ENCODE measurements at places on chromosomes 1 and 21.
A peak's percentile ranks its signal among the peaks of the same experiment; 100 is the strongest.

- no peak for DNase-seq
Observed at GRCh38 chr1:226575739-226576378, 27.3 kb downstream of the STUM start.

DNA sequence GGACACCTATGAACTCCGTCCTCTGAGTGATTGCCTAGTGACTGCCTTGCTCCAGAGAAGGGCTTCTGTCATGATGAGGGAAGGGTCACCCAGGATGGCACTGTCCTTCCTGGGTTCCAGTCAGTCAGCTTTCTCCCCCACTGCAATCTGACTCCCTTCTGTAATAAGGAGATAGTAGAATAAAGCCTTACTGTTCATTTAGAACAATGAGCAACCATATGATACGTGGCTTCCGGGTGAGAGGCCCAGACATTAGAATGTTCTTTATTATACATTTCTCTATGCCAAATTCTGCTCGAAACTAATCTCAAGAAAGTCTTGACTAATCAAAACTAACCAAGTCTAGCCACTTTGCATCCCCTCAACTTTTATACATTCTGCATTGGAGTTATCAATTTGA lies 8.5 kb upstream of the MTMR11 start:
- no peak for DNase-seq

- DNase-seq = no peak
Observed at GRCh38 chr21:33670076-33670978, 28.0 kb downstream of the ITSN1 start.

DNA sequence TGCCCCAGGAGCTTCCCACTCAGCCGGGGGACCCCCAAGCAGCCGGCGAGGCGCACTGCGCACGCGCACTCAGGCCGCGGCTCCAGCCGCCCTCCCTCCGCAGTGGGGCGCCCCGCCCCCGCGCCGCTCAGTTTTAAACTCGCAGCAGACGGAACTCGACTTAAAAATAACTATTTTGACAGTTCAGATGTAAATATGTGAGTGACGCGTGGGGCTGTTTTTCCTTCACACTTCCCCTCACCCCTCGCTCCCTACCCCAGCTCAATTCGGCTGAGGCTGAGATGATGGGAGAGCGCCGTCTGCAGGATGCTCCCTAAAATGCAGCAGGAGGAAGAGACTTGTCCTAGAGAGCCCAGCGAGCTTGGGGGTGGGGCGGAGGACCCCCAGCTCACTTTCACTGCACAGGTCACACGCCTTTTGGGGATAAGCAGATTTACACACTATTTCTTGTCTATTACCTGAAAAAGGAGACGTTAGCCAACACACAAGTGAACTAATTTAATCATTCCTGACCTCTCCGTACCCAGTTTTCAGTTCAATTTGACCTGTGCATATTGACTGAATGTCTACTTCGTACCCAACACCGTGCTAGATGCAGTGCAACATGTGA lies 8.9 kb upstream of the LEMD1 start:
- peak; percentile 20 for DNase-seq

DNA sequence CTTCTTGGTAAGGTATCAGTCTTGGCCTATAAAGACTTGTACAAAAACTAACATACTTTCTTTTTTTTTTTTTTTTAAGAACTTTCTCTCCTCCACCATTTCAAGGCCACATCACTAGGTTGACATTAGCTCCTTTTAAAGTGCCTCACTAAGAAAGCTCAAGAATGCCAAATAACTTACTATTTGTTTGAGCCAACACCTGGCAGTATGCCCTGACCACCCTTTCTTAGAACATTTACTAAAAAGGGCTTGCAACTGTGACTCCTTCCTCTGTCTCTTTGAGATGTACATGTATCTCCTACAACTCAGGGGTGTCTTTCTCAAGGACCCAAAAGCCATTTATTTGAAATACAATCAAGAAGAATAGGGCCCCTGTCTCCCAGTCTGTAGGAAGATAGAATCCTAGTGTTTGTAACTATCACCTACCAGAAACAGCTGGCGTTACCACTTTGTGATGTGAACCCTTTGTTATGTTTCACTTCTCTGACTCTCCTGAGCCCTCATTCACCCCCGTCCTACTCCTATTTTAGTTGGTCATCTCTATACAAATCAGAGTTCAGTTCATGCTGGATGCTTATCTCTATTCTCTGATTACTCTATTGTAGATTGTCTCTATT lies 12.2 kb upstream of the SAMD13 start:
- no peak for DNase-seq

DNA sequence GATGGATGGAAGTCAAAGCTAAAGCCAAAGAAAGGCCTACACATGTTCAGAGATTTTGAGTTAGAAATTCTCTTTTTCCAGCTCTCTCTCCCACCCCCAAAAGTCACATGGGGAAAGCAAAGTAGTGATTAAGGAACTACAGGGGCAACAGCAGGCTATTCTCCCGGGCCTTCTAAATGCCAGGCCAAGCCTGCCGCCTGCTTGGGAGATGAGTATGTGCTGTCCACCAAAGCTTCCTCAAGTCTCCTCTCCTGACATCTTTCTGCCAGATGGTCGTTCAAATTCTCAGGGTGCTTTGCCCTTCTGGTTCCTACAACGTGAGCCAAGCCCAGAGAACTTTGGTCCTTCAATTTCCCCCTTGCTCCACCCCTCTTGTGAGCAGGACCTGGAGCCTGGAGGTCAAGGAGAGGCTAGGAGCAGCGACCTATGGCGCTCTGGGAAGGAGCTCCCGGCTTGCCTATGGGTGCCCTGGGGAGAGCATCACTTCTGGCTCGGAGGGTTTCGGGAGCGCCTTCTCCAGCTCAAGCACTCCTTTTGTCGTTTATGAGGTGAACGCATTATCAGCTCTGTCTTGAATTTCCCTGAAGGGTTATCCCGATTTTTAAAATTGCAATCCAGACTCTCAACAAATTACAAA lies 4.4 kb upstream of the PRRX1 start:
- DNase-seq = no peak

GRCh38 chr1:1020415-1021009 lies 592 bp downstream of the AGRN start:
- no peak for DNase-seq

DNA sequence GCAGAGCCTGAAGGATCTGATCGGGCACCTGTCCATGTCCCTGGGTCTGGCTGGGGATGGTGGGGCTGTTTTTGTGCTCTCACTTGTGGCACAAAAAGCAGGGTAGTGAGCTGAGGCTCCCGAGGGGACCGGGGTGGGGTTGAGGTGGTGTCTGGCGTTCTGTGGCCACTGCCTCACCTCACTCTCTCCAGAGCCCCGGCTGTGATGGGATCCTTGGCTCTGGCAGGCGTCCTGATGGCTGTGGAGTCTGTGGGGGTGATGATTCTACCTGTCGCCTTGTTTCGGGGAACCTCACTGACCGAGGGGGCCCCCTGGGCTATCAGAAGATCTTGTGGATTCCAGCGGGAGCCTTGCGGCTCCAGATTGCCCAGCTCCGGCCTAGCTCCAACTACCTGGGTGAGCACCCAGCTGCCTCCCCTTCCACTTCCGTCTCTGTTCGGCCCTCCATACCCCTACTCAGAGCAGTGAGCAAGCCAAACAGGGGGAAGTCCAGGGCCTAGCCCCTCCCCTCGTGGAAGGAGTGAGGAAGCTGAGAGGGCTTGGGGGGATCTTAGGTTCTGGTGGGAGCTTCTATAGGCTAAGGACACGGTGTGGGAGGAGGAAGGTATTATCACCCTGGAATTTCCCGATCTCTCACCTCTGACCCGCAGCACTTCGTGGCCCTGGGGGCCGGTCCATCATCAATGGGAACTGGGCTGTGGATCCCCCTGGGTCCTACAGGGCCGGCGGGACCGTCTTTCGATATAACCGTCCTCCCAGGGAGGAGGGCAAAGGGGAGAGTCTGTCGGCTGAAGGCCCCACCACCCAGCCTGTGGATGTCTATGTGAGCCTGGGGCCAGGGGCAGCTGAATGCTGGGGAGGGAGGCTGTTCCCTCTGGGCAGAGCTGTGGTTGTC lies 7.0 kb downstream of the ADAMTSL4 start:
- DNase-seq = no peak

DNA sequence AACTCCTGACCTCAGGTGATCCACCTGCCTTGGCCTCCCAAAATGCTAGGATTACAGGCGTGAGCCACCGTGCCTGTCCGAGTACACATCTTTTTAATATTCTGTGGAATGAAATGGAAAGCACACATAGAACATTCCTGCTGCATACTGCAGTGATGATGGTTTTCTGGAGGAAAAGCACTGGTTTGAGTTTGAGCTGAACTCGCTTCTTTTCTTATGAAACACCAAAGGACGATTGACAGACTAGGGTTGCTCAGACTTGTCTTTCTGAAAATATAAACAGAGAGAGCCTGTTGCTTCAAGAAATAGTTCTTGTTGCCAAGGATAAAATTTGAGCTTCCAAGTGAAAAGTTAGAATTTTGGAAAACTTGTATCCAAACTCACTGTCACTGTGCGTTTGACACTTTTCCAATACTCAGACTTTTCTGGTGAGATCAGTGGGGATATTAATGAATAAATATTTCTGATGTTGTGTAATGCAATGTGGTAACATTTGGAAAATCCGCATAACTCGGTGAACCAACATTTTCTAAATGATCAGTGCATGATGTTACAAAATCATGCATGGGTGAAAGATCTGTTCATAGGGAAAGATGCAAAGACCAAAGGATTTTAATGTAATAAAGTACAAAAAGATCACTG lies 15.0 kb upstream of the ERMAP start:
- DNase-seq = no peak

- no peak for DNase-seq
Observed at GRCh38 chr1:212291505-212292134, 6.4 kb downstream of the PPP2R5A start.

DNA sequence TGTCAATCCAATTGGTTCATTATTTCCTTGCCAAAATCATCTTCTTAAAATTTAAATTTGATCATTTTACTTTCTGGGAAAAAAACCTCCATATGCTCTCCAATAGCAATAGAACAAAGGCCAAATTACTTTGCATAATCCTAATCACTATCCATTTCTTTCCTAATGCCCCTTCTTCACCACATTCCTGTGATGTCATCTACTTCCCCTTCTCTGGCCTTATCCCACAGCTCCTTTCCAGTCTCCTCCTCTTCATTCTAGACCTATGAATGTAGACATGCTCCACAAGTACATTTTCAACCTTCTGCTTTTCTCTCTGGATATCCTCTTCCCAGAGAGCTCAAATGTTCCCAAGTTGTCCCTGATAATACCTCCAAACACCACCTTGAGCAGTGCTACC lies 216.6 kb downstream of the MRPL39 start:
- no peak for DNase-seq

- no peak for DNase-seq
Observed at GRCh38 chr1:188089015-188089414, 1260.3 kb downstream of the PLA2G4A start.

- DNase-seq = no peak
Observed at GRCh38 chr1:153397051-153397923, 6.4 kb upstream of the S100A8 start.

GRCh38 chr21:44424608-44425306 lies 30.6 kb upstream of the LRRC3 start:
- no peak for DNase-seq

DNA sequence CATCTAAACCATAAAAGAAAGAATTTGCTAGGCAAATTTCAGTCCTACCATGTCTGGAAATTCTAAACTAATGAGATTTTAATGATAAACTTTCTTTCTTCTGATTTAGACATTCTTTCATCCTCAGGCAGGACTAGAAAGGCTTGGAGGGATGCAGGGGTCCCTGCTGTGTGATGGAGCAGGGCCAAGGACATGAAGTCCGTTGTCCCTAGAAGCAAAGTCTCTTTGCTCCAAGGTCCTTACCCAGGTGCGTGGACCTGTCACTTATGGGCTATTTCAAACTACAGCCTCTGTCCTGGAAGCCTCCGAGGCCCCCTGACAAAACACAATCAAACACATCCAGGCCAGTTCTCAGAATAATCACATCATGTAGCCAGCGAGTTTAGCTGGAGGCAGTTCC lies 26.6 kb downstream of the URB1 start:
- no peak for DNase-seq

- DNase-seq = no peak
Observed at GRCh38 chr1:237041795-237042525, at the start of gene RYR2. TSS of gene RYR2 (plus strand) at chr1:237042184. CDS start at chr1:237042522, 338 bp downstream.

- DNase-seq = no peak
Observed at GRCh38 chr1:4597020-4597419, 57.4 kb upstream of the AJAP1 start.

DNA sequence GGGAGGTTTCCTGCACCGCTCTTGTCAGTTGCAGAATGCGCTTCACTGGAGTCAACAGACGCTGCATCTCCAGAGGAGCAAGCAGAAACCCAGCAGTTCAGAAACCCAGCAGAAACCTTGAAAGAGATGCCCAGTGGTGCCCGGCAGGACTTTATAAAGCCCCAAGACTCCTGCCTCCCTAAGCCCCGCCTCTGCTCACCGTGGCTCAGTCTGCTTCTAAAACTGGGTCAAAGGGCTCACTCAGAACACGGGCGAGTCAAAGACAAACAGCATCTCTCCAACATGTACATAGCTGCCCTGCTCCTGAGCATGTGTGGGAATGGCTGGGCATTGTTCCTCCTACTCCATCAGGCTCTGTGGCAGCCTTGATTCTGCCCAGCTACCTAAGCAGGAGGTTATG lies at the start of gene HMGCS2:
Gene HMGCS2 (minus strand): TSS at position 128 of the 400 bp plus-strand sequence. CDS start 61 bp downstream, at position 67.
- DNase-seq = no peak

DNA sequence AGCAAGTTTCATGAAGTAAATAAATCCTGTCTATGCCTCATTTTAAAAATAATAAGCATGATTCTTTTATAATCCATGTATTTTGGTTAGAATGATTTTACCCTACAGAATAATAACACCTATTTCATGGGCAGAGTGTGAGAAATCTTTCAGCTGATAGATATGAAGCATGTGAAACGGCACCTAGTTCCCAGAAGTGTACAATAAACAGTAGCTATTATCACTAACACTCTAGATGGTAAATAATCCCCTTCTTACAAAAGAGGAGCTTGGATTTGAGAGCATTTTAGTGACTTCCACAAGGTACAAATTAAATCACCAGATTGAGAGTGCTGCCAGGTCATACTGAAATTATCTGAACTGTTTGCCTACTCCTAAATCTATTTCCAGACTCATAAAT lies 95.3 kb upstream of the NRIP1 start:
- DNase-seq = no peak

DNA sequence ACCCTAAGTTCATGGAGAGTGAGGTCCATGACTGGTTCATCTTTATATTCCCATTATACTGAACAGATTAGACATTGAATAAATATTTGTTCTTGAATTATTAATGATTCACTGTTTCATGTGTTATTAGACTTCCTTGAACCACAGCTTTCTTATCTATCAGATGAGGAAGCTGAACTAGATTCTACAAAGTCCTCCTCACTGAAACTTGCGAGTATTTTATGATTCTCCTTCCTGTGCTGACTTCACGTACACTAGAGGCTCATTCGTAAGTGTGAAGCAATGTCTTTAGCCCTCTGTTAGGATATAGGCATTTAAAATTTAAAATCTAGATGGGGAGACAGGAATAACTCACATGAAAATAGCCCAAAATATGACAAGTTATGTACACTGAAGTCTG lies 95.6 kb upstream of the IRF2BP2 start:
- DNase-seq = no peak
